Kidney capillary endothelial cell (primary cell): ENCODE measurements at places on chromosomes 1 and 21.

DNA sequence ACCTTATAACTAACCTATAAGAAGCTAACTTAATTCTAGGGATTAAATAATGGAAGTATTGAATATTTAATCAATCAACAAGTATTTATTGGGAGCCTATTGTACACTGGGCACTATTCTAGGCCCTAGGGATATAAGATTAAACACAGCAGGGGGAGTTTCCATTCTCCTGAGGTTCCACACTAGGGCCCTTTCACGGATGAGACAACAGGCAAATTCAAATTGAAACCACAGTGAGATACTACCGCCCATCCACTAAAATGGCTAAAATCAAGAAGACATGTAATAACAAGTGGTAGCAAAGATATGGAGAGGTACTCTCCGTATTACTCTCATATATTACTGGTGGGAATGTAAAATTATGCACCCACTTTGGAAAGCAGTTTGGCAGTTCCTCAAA, 674.4 kb downstream of the KIF26B start:
- DNase-seq, result no peak

DNA sequence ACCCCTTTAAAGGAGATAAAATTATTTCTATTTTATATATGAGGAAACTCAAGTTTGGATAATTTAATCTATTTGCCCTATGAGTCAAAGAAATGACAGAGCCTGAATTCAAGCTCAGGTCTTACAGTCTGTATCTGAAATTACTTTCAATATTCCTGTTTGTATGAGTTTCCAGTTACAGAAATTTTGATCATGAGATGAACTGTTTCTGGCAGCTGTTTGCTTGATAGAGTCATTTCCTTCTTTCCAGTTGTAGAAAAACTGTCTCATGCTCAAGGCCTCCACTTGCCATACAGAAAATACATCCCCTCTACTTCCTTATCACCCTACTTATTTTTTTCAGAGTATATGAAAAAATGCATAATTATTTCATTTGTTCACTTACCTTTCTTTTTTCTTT, 87.6 kb downstream of the PTPRC start:
- DNase-seq, result peak; percentile 86

DNA sequence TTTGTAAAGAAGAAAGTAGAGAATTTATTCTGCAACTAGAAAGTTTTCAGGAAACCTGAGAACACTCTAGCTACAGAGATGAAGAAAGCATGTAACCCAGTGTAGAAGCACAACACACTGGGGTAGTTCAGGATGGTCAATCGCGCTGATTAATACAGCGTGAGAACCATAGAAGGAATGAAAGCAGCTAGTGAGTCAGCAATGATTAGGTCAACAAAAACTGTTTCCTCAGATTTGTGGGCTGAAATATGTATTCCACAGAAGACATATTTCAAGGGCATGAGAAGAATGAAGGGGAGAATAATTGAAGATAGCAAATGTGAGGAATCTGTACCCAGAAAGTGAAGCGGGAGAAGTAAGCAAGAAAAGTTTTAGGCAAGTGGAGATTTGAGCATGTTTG, 97.8 kb upstream of the ADGRL2 start:
- DNase-seq, result peak; percentile 73

- DNase-seq, result no peak
Observed at GRCh38 chr1:177444997-177445746, 274.4 kb downstream of the BRINP2 start.

DNA sequence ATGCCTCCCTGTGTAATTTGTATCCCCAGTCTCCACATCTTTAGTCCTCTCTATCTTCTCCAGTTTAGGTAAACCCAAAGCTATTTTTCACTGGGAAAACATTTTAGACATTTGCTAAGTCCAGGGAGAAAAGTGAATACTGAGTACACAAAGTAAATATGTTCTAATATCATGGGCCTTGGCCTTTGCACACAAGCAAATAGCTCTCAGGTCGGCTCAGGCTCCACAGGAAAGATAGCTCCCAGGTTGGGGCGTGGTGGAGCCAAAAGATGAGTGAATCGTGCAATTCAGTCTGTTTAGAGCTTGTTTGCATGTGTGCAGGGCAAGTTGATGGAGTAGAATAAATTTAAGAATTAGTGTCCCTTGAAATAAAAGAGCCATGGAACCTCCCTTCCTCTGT, 7.9 kb downstream of the RGSL1 start:
- DNase-seq, result no peak
